IPS DF 6.9 (cell line): ENCODE measurements at places on chromosomes 6 and 20.

DNA sequence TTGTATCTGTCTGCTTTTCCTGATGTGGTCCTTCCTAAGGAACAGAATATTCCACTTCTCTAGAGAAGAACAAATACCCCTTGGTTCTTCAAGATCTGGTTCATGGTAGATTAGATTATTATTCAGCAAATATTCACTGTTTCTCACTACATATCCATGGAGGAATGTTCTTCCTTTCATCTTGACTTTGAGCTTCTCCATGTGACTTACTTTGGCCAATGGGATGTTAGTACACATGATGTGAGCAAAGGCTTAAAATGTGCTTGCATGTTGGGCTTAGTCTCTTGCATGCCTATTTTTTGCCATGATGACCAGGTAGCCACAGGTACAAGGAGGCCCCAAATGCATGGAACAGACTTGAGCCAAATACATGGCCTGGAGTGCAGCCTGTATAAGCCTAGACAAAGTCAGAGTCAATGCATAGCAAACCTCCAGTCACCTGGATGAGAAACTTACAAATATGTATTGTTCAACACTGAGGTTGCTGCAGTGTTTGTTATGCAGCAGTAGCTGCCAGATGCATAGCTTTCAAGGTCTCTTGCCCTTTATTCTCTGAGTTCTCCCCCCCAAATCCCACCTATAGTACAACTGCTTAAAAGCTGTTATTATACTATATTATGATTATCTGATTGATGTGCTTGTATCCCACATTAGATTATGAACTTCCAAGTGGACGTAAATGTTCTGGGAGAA, 50.0 kb upstream of the CHD6 start:
- no peak overlapping the region for H3K27ac ChIP-seq
- peaks cover 3% of the 10 kb centered on the region; the same call in 1 of the 2 replicates for H3K4me1 ChIP-seq
- DNase-seq = no peak
- H3K36me3 ChIP-seq = no peaks in the 10 kb centered on the region
- no peak overlapping the region for H3K4me3 ChIP-seq
- H3K27me3 ChIP-seq = no peaks in the 10 kb centered on the region

DNA sequence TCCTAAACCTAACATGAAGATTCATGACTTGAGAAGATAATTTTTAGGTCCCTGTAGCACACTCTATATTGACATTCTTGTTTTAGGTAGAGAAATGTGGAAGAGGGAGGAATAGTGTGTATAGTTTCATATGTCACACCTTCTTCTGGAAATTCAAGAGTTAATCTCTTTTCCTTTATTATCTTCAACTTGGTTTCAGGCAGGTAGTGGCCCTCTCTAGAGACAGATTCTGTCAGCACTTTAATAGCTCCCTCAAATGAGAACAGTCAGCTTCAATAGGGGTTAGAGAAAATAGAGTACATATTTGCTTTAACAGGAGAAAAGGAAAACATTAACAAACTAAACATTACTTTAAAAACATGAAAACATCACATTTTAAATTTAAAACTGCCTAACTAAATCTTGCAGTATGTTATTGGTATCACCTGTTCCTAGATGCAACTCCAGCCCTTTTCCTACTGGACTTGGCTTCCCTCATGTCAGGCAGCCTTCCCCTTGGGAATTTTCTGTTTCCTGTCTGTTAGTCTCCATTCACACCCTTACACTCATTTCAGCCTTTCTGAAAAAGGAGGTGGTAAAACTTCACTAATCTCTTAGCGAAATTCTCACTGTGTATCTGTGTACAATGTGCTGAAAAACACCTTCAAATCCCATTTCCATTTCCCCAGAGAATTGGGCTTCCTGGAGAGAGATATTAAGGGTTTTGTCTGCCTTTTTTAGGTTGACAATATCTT, 192.3 kb upstream of the RNF217 start:
- H3K27me3 ChIP-seq = no peaks in the 10 kb centered on the region
- DNase-seq = no peak
- no peak overlapping the region for H3K4me3 ChIP-seq
- no peak overlapping the region for H3K27ac ChIP-seq
- no peaks in the 10 kb centered on the region for H3K4me1 ChIP-seq

DNA sequence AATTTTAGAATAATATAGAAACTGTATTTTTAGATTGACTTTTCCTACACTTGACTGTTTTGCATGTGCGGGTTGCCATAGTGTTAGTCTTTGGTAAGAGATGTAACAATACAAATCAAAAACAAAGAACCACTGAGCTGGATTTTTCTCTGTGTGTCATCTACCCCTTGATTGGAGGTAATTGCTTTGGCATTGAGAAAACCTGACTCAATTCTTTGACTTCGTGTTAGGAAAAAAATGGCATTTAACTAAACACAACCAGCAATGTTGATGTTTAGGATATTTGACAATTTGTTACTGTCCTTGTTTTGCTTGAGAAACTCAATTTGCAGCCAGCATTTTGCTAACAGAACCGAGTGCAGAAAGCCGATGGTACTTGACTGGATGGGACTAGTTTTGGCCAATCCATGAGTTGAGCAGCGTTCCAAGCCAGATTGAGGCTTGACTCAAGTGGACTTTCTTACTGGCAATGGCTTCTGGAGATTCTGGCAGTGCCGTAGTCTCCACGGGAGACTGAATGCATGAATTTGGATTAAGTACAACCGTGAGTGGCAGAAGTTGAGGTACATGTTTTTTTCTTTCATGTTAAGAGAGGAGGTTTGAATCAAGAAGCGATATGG, 17.1 kb downstream of the TPBG start:
- H3K4me1 ChIP-seq = peaks cover 2% of the 10 kb centered on the region; the same call in 1 of the 2 replicates
- no peaks in the 10 kb centered on the region for H3K27me3 ChIP-seq
- no peak overlapping the region for H3K4me3 ChIP-seq
- DNase-seq = no peak
- no peak overlapping the region for H3K27ac ChIP-seq

GRCh38 chr6:21970569-21971300, 326.1 kb downstream of the PRL start:
- no peaks in the 10 kb centered on the region for H3K36me3 ChIP-seq
- 0 out of 2 replicates have a peak, but pooled peaks cover 2% of the 10 kb centered on the region for H3K4me1 ChIP-seq
- H3K4me3 ChIP-seq = no peak overlapping the region
- no peak for DNase-seq
- no peak overlapping the region for H3K27ac ChIP-seq

- H3K27me3 ChIP-seq = no peaks in the 10 kb centered on the region
- peak; percentile 25 for DNase-seq
- H3K4me1 ChIP-seq = no peaks in the 10 kb centered on the region
- H3K4me3 ChIP-seq = no peak overlapping the region
- no peak overlapping the region for H3K27ac ChIP-seq
- no peaks in the 10 kb centered on the region for H3K36me3 ChIP-seq
These were observed 48.7 kb upstream of the CLVS2 start for GRCh38 chr6:122947355-122947754.

DNA sequence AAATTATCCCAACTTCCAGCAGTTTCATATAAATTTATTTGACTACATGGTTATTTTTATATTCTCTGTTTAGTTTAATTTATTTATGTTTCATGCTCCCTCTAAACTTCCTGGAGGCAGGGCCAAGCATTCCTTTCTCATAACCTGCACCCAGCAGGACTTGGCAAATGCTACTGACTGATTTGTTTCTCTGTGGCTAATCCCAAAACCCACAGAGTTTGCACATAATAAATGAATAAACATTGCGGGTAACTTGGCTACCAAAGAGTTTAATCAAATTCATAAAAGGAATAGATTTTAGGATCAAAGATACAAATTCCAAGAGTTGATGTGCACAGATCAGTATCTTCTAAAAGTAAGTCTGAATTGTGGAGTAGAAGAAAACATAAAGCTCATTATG, 239.5 kb downstream of the SLC35F1 start:
- H3K36me3 ChIP-seq = no peaks in the 10 kb centered on the region
- no peak for DNase-seq
- H3K27ac ChIP-seq = no peak overlapping the region
- H3K4me3 ChIP-seq = no peak overlapping the region
- H3K4me1 ChIP-seq = no peaks in the 10 kb centered on the region

DNA sequence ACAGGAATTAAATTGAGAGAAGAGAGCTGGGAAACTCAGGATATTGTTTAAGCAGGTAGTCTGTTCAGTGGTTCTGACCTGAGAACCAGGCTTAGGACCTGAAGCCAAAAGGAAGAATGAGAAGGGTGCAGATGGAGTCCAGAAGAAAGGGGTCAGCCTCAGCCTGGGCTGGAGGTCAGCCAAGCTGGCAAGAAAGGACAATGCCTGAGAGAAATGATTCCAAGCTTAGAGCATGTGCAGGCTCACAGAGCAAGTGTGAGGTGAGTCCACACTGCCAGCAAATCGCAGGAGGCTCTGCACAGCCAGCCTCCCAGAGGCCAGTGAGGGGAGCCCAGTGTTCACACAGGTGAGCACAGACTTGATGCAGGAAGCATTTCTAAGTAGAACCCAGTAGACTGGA, 47.3 kb downstream of the DAAM2 start:
- no peak overlapping the region for H3K27ac ChIP-seq
- DNase-seq = no peak
- H3K4me1 ChIP-seq = no peaks in the 10 kb centered on the region

- no peak for DNase-seq
- H3K36me3 ChIP-seq = no peaks in the 10 kb centered on the region
- no peak overlapping the region for H3K27ac ChIP-seq
- no peaks in the 10 kb centered on the region for H3K4me1 ChIP-seq
These were observed 95.7 kb downstream of the EPHA7 start for GRCh38 chr6:93323630-93324029.

DNA sequence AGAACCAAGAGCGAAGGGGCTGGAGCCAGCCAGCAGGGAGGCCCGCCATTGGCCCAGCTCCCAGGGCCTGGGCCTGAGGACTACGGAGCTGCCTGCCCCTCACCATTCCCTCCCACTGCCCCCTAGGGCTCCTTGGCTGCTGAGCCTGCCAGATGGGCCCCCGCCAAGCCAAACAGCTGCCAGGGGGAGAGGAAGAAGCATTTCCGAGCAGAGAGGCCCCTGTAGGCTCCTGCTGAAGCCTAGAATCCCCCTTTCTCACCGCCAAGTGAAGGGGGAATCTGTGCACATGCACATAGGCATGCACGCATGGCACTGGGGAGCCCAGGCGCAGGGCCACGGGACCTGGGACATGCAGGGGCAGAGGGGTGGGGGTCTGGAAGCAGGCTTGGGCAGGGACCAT, 28.5 kb upstream of the MRPS18A start:
- H3K4me3 ChIP-seq = no peak overlapping the region
- H3K36me3 ChIP-seq = no peaks in the 10 kb centered on the region

GRCh38 chr6:37536491-37537190, 36.9 kb upstream of the CCDC167 start:
- DNase-seq = no peak
- H3K36me3 ChIP-seq = no peaks in the 10 kb centered on the region
- H3K27ac ChIP-seq = no peak overlapping the region
- peaks cover 4% of the 10 kb centered on the region; the same call in 1 of the 2 replicates for H3K4me1 ChIP-seq

- H3K4me1 ChIP-seq = peaks cover 2% of the 10 kb centered on the region; the same call in 1 of the 2 replicates
- no peaks in the 10 kb centered on the region for H3K36me3 ChIP-seq
- no peak for DNase-seq
- no peaks in the 10 kb centered on the region for H3K27me3 ChIP-seq
These were observed 10.9 kb upstream of the CALHM6 start for GRCh38 chr6:116450185-116450710.

- no peak overlapping the region for H3K4me3 ChIP-seq
- no peaks in the 10 kb centered on the region for H3K36me3 ChIP-seq
- DNase-seq = no peak
- peaks cover 1% of the 10 kb centered on the region; the same call in 1 of the 2 replicates for H3K4me1 ChIP-seq
- no peak overlapping the region for H3K27ac ChIP-seq
- no peaks in the 10 kb centered on the region; the same call in 1 of the 2 replicates for H3K27me3 ChIP-seq
These were observed 54.4 kb upstream of the RNF182 start for GRCh38 chr6:13870214-13870830.

DNA sequence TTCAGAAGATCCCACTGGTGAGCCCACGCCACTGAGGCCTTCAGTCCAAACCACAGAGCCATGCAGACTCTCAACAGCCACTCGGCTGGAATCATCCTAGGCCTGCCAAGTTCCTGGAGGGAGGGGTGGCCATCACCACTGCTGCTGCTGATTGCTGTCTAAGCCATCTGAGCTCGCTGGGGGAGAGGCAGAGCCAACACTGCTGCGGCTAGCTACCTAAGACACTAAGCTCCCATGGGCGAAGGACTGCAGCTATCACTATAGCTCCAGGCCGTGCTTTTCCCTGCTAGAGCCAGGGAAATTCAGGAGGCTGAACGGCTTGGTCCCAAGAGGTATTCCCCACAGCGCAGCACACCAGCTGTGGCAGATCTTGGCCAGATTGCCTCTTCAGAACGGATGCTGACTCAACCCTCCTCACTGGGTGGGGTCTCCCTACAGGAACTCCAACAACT, 73.6 kb downstream of the TBC1D32 start:
- H3K27ac ChIP-seq = no peak overlapping the region
- H3K27me3 ChIP-seq = no peaks in the 10 kb centered on the region
- no peaks in the 10 kb centered on the region for H3K36me3 ChIP-seq
- no peak for DNase-seq
- H3K4me3 ChIP-seq = no peak overlapping the region

DNA sequence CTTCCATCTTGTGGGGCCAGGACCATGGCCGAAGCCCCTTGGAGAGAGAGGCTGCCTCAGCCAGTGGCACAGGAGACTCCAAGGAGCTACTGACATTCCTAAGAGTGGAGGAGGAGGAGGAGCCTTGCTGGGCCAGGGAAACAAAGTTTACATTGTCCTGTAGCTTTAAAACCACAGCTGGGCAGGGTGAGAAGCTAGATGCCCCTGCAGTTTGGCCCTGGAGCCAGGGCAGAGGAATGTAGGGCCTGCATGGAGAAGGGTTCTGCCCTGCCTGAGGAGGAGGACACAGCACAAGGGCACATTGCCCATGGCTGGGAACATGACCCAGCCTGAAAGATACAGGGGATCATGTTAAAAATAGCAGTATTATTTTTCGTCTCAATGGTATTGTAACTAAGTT, 37.4 kb downstream of the PLCG1 start:
- peaks cover 49% of the 10 kb centered on the region for H3K36me3 ChIP-seq
- H3K27me3 ChIP-seq = no peaks in the 10 kb centered on the region; the same call in 1 of the 2 replicates
- no peak for DNase-seq
- no peaks in the 10 kb centered on the region for H3K4me1 ChIP-seq

GRCh38 chr20:40677343-40677924, 11.6 kb downstream of the MAFB start:
- H3K27me3 ChIP-seq = peaks cover 13% of the 10 kb centered on the region
- H3K36me3 ChIP-seq = no peaks in the 10 kb centered on the region
- DNase-seq = no peak

GRCh38 chr6:110173506-110174132, 5.9 kb downstream of the WASF1 start:
- H3K27ac ChIP-seq = no peak overlapping the region
- no peak overlapping the region for H3K4me3 ChIP-seq
- no peaks in the 10 kb centered on the region for H3K36me3 ChIP-seq
- DNase-seq = no peak
- no peaks in the 10 kb centered on the region for H3K27me3 ChIP-seq
- peaks cover 3% of the 10 kb centered on the region; the same call in 1 of the 2 replicates for H3K4me1 ChIP-seq

DNA sequence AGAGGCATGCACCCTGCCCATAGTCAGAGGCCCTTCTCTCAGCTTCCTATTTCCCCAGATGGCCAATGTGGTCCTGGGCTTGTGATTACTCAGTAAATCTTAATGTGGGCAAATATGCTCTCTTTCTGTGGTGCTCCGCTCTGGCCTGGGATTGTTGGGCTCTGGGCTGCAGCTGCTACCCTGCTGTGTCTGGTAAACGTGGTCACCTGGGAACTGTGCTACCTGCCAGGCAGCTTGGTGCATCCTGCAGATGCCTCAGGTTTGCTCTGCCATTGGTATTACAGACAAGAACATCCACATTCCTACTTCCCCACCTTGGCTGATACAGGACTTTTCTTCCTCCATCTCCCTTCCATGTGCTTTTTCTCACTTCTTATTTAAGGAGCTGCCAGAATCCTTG, 611.5 kb upstream of the IMPG1 start:
- H3K36me3 ChIP-seq = no peaks in the 10 kb centered on the region
- no peak overlapping the region for H3K27ac ChIP-seq
- no peaks in the 10 kb centered on the region for H3K27me3 ChIP-seq
- no peak overlapping the region for H3K4me3 ChIP-seq
- peaks cover 3% of the 10 kb centered on the region for H3K4me1 ChIP-seq
- DNase-seq = no peak
